ENCODE measurements at places on chromosomes 13 and 19.

DNA sequence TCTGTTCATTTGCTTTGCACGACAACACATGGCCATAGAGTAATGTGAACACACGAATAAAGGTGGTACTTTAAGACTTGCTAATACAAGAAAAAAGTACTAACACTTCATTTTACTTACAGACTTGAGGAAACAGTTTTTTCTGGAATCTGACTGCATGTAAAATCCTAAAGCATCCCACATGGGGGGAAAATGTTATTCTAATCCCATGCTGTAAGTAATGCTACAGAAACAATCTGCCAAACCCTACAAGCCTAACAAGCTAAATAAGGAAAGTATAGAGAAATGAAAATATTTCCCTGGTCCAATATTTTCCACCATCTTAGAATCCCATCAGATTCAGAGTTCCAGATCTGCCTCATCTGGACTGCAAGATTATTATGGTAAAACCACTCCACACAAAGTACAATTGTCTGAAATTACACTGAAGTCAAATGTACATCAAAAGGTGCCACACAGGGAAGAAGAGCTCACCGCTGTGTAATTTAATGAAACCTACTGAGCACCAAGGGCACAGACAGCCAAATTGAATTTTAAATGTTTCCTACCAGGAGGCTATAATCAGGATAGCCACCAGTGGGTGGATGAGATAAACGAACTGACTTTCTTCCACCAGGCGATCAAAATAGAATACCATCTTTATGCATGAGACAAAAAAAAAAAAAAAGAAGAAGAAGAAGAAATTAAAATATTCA lies 22.0 kb downstream of the LHFPL6 start:
- DNase-seq: no peak

- no peak for DNase-seq
These were observed 50.6 kb upstream of the UQCRFS1 start for GRCh38 chr19:29263305-29264135.

GRCh38 chr19:44865196-44865767 lies 19.2 kb downstream of the NECTIN2 start:
- no peak for DNase-seq

DNA sequence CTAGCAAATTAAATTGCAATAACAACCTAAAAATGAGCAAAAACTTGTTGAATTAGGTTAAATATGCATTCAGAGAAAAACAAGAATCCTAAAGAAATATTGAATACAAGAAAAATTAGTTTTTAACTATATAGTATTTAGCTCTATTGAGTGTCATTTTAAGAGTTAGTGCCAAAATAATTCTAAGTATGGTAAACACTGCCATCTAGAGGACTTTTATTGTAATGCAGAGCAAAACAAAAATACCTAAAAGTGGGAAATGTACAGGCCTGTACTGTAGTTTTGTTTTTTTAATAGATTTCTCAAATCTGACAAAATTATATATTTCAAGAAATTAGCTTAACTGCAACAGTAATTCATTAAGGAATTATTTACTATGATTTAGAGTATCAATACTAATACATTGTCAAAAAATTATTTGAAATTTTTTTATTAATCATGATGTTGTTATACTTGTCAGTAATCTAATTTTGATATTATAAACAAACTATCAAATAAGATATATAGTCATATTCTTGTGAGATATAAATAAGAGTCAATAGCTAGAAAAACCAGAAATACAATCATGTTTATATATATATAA lies 8.2 kb upstream of the PCDH9 start:
- DNase-seq: peak; percentile 65

DNA sequence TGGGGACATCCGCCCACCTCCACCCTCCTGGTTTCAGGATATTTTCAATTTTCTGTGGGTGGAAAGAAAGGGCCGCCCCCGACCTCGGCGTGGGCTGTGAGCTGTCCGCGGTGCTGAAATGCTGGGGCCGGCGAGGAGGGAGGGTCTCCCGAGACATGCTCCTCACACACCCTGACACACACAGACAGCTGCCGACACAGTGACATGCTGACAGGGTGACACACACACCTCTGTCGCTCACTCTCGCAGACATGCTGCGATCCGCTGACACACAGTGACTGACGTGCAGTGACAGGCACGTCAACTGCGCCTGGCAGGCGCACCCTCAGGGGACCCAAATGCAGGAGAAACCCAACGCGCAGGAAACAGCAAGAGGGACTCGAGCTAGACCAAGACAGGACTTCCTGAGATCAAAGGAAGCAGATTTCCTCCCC lies 25.1 kb upstream of the MEIS3 start:
- no peak for DNase-seq

DNA sequence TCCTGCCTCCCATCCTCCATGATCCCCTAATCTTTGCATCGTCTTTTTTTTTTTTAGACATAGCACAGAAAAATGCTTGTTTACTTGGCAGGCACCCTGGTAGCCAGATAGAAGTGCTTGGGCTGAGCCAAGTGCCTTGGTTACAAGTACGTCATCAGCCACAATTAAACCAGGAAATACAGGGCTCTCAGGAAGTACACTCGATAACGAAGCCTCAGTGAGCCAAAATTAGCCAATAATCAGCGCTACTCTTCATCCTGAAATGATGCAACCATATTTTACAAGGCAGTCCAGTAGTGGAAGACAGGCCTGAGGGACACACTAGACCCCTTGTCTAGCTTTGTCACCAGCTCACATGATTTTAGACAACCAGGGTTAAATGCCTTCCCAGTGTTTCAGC lies 194.0 kb upstream of the NBEA start:
- peak; percentile 65 for DNase-seq

GRCh38 chr13:30301827-30302226 lies 5.5 kb downstream of the KATNAL1 start:
- no peak for DNase-seq

GRCh38 chr13:22561581-22561980 lies 619.2 kb upstream of the SGCG start:
- no peak for DNase-seq

DNA sequence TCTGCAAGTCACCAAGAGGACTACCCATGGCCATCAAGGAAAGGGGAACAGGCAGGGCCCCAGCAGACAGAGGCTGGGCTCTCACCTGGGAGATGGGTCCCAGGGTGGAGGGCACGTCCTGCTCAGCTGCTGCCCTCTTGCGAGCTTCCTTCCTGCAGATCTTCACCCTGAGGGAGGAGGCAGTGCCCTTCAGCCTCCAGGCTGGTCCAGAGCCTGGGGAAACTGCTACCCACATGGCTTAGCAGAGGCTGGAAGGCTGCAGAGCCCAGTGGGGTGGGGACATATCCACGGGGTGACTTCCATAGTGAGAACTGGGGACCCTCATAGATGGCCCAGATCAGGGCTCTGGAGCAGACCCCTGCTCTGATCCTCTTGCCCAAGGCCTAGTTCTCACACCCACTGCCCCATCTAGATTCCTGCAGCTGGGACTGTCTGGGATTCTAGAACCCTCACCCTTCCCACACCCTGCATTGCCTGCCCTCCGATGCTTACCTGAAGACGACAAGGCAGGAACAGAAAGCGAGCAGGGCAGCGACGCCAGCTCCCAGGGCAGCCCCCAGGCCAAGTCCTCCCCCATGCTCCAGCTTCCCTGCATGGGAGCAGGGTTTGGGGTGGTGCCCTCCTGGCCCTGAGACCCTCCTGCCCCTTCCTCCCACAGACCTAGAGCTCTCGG lies 9.0 kb downstream of the SIGLEC11 start:
- DNase-seq: no peak

DNA sequence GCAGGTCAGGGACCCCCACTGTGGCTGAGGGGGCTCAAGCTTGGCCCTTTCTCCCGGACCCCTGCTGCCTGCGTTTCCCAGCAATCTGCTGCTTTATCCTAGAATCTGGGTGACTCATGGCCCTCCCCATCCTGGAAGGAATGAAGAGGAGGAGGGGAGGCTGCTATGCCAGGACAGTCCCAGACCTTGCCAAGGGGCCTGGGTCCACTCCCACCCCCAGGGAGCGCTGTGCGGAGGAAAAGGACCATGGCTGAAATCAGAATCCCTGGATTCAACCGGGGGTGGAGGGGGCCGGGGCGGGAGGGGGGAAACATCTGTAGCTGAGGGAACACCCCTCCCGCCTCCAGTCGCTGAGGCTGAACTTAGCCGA lies 20.5 kb downstream of the ZNF114 start:
- peak; percentile 81 for DNase-seq

GRCh38 chr19:5967994-5968430 lies 9.9 kb downstream of the RANBP3 start:
- peak; percentile 73 for DNase-seq

DNA sequence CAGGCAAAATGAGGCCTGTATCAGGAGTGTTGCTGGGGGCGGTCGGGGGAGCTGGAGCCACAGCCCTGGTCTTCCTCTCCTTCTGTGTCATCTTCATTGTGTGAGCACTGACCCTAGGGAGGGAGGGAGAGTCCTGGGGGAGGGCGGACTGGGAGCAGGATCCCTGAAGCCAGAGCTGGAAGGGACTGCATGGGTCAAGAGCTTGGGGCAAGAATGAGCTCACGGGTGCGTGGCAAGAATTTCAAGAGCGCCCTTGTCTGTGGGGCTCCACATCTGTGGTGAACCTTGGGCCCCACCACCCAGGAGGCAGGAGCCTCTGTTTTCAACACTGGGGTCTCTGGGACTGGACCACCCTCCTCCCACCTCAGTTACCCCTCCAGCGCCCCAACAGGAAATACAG lies 4.7 kb downstream of the SIGLEC7 start:
- no peak for DNase-seq

DNA sequence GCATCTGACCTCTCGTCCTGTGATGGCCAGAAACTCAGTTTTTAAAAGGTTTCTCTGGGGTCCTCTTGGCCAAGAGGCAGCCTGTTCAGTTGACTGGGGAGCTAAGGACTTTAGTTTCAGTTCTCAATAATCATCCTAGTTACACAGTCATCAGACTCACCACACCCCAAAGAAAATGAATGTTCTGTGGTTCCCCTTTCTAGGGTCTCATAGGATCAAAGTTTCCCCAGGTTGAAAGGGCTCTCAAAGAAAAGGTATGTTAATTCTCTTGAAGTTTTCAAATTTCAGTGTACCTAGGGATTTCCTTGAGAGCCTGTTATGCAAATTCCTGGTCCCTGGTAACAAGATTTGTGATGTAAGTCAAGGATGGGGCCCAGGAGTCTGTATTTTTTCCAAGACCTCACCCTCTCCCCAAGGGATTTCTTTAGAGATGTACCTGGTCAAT lies 94.9 kb downstream of the FAM216B start:
- peak; percentile 5 for DNase-seq

- DNase-seq: peak; percentile 43
These were observed 57.0 kb downstream of the NUFIP1 start for GRCh38 chr13:44932171-44932849.

DNA sequence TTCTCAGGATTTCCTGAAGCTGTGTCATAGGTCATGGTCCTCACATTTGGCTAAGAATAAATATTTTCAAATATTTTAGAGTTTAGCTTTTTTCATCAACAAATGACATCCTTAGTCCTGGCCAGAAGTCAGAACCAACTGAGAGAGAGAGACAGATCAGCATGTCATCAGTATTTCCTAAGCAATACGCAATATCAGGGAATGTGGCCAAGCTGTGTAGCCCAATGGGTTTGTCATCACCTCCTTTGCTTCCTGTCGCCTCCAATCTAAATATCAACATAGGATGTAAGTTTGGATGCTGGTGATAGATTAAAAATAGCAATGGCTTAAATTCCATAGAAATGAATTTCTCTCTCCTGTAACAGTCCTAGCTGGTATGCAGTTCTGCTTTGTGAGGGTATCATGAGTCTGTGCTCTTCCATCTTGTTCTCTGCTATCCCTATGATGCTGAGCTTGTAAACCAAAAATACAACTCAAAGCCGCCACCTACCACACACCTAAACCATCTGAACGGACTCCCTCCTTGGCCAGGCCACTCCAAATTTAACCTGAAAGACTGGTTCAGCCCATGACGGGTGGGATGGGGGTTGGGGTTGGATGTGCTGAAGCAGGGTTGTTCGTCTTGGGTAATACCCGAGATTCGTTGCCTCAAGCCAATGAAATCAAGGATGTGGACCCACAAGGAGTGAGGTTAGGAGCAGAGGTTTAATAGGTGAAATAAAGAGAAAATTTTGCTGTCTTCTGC lies 10.0 kb upstream of the IGSF23 start:
- DNase-seq: peak; percentile 73

DNA sequence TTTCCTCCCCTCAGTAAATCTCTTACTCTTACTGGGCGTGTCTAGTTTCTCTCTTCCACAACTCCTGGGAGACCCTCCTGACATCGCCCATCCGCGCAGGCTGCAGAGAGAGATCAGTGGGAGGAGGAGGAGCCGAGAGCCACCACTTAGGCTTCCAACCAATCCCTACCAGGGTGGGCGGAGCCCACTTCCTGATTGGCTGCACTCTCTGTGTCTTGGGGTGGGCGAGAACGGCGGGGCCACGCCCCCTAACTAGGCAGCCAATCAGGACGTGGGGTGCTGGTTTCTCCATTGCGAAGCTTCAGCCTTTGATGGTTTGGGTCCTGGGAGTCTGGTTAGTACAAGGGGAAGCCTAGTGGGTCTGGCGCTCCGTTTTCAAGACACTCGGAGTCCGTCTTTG lies at the start of gene PMIS2:
Gene PMIS2, plus strand, starts transcription at position 326 of the 400 bp plus-strand sequence. CDS start 87 bp downstream, outside the sequence.
- DNase-seq: no peak

- DNase-seq: peak; percentile 64
These were observed 319.5 kb upstream of the OBI1 start for GRCh38 chr13:78978381-78978998.

DNA sequence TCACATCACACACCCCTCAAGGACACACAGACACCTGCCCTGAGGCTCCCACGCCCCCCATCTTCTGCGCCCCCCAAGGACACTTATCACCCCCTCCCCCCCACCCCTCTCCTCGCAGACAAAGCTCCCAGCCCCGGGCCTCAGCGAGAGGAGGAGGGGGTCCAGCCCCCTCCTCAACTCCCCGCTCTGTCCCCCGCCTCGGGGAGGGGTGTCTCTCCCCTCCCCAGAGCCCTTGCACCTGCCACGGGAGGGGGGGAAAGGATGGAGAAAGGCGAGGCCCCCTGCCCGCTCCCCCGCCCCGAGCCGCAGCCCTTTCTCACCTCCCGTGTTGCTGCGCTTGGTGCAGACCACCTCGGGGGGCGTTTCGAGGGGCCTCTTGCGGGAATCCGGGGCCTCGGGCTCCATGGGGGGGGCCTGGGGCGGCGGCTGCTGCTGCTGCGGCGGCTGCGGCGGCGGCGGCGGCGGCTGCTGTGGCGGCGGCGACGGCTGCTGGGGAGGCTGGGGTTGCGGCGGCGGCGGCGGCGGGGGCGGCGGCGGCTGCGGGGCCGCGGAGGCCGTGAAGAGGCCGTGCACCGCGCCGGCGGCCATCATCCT lies 621 bp downstream of the NOVA2 start:
- DNase-seq: no peak

- peak; percentile 23 for DNase-seq
These were observed 43.5 kb downstream of the NEK5 start for GRCh38 chr13:52085421-52085820.

DNA sequence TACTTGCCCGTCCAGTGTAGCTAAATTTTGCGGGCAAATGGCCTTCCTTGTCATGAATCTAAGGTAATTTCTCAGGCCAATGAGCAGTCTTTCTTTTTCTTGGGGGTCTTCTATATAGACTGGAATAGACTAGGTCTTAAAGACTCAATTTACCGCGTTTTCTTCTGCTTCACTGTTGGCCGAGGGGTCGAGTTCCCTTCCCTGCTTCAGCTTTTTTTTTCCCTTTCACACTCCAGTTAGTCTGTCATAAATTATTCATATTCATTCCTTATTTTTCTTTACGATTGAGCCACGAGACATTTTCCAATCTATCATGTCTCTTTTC lies 276 bp downstream of the ALG11 start:
- no peak for DNase-seq

- DNase-seq: peak; percentile 60
These were observed 99.8 kb downstream of the WDFY2 start for GRCh38 chr13:51684076-51684475.

GRCh38 chr13:77720988-77721387 lies 23.5 kb downstream of the SLAIN1 start:
- no peak for DNase-seq
